ENCODE measurements at places on chromosomes 2 and 18.

DNA sequence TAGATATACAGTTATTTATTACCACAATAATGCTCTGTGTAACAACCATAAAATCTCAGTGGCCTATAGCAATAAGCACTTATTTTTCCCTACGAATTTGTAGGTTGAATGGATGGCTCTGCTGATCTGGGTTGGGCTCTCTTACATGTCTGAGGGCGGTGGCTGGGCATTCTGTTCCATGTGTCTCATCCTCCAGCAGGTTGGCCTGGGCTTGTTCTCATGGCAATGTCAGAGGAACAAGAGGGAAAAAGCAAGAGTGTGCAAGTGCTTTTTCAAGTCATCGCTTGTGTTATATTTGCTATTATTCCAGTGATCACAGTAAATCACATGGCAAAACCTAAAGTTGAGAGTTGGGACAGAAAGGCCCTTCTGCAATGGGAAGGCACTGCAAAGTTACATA is 30.4 kb upstream of the MYO3B start:
- no peak for DNase-seq

DNA sequence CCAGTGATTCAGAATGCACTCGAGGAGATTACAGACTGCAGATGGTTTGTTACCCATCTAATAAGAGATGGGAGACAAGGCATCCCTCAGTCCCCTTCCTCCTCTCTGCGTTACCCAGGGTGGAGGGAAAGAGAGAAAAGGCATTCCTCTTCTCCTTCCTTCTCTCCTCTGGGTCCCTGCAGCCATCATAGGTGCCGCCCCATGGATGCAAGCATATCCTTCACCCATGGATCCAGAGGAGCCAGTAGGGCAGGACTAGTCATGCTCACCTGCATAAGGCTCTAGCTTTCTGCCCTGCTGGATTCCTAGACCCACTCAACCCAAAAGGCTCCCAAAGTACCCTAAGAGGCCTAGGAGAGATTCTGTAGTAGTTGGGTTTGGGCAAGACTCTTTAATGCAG is 20.4 kb downstream of the CMPK2 start:
- no peak for DNase-seq

- peak; percentile 73 for DNase-seq
Measured at GRCh38 chr2:98086491-98087446, at the start of gene VWA3B. TSS of gene VWA3B (plus strand) at chr2:98087167. CDS start at chr2:98093093, 5,926 bp downstream.

GRCh38 chr2:72031346-72032110 is 116.1 kb downstream of the CYP26B1 start:
- peak; percentile 26 for DNase-seq

DNA sequence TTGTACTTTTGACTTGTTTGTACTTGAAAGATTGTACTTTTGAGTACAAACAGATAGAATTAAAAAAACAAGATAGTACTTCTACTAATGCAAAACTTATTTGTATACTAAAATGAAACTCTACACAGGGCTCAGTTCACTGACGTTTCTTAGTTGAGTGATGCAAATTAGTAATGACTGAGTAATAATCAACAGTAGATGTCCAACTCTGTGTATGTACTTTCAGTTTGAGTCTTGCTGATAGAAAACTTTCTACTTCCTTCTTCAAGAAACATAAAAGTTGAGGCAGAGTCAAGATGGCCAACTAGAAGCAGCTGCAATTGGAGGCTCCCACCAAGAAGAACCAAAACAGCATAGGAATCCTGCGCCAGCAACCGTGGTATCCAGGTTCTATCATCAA is 585.0 kb downstream of the NR4A2 start:
- no peak for DNase-seq

GRCh38 chr2:74191596-74192380 is 6.6 kb upstream of the MTHFD2 start:
- DNase-seq = no peak

DNA sequence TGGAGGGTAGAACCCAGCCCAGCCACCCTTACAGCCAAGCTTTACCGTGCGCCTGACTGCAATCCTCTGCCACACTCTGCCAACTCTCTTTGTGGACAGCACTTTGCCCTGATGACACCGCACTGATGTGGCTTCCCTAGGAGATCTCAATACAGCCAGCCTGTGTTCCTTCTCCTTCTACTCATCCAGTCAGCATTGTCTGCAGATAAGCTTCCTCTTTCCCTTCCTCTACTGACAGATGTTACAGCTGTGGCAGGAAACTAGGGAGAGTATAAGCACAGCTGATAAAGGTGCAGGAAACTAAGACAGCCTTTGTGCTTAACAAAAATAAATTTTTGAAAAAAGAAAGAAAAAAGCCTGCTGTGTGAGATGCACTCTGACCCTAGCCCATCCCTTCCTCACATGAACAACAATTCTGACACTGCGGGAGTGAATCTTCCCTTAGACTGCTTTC is 25.0 kb downstream of the CEP68 start:
- no peak for DNase-seq

- DNase-seq = no peak
Measured at GRCh38 chr2:24088821-24089359, 4.3 kb upstream of the TP53I3 start.

DNA sequence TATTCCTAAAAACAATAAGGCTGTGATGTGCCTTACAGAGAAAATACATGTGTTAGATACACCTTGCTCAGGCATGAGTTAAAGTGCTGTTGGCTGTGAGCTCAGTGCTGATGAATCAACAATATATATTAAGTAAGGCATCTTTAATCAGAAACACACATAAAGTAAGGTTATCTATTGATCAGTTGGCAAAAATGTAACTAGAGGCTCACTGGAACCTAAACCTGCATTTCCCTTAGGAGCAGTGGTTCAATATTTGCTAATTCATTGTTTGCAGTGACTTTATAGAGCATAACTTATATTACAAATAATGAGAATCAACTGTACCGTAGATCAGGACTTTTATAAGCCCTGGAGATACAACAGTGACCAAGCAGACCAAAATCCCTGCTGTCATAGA is 77.0 kb upstream of the CYP1B1 start:
- no peak for DNase-seq

Data from ureter (tissue), 1 donor.